ENCODE measurements at places on chromosomes 3 and 15.

- no peak for DNase-seq
These were observed 80.3 kb downstream of the TMEM266 start for GRCh38 chr15:76140074-76140464.

DNA sequence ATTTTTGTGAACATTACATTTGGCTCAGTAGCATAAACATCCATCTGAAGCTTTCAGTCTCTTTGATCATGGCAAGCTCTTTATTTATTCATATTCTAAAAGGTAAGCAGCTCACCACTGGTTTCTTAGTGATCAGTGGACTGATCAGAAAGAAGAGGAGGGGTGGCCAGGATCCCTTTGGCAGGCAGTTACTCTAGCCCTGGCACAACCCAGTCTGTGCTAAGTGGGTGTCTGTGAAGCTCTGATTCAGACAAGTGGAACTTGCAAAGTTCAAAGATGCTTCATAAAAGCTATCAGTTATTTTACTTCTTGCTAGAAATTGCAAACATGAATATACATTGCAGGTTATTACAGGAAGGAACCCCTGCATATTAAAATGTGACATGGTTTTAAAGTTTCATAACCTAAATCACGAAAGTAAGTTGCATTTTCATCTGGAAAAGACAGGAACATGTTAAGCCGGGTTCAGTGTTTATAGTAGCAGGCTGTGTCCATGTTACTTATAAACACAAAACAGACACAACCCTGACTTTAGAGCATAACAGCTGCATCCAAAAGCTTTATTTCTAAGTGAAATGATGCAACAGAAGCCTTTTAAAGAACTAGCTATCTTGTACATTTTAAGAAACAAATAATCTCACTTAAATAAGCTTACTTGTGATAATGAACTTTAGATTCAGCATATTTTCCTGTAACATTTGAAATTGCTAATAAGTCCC is 785.3 kb downstream of the MCTP2 start:
- DNase-seq: no peak

- DNase-seq: no peak
These were observed 7.7 kb downstream of the NCKIPSD start for GRCh38 chr3:48678056-48678455.

- no peak for DNase-seq
These were observed 1.2 kb upstream of the DAZL start for GRCh38 chr3:16606398-16606797.

DNA sequence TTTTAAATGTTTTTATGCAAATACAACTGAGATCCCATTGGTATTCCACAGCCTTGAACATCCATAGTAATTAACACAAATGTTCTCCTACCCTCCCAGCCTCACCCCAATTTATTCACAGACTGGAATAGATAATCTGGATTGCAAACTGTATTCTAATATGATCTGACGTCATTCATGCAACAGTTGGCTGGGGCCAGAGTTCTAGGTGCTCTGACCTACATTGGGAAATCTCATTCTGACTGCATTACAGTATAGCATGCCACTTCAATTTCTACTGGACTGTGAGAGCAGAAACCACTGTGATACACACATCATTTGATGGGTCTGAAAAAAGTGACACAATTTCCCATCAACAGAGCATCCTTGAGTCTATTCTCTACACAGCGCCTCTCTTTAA is 403.1 kb downstream of the MAGI1 start:
- DNase-seq: no peak

DNA sequence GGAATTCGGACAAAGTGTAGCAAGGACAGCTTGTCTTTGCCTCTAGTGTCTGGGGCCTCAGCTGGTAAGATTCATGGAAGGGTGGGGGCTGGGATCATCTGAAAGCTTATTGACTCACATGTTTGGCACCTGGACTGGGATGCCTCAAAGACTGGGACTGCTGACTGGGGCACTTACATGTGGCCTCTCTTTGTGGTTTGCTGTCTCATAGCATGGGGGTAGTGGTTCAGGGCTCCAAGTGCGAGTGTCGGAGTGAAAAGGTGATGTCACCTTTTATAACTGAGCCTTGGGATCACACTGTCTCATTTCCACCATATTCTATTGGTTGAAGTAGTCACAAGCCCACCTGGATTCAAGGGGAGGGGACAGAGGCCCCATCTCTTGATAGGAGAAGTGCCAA is 6.8 kb downstream of the MFSD1 start:
- DNase-seq: no peak

- no peak for DNase-seq
These were observed 646.6 kb downstream of the OTOL1 start for GRCh38 chr3:162143180-162143579.

GRCh38 chr3:59234884-59235633 is 185.2 kb upstream of the CFAP20DC start:
- no peak for DNase-seq
